Stimulated activated CD4-positive, alpha-beta T cell treated with anti-CD3 and anti-CD28 coated beads, Interleukin-1b, Interleukin-23, amount 100 ng/mL, for 4 hours (primary cell): ENCODE measurements at places on chromosomes 16 and 17.

DNA sequence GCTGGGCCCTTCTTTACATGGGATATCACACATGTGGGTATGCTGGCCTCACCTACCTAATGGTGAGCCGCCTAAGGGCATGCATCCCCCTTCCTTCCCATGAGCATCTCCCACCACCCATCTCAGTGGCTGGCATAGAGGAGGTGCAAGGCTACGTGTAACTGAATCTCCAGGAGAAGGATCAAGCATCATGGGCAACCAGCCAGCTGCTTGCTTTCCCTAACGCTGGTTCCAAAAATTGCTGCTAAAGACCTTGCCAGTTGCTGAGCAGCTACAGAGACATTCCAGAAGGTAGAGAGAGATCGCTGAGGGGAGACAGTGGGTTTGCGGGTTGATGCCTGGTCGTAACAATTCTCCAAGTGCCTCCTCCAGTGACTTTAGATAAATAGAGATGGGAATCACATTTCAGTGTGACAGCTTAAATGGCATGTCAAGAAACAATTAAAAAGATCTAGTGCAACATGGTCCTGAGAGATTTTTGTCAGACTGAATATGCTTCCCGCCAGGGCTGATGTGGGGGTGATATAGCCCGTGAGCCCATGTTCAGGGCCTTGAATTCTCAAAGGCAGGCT lies 378.4 kb upstream of the CDH5 start:
- no peak for DNase-seq

DNA sequence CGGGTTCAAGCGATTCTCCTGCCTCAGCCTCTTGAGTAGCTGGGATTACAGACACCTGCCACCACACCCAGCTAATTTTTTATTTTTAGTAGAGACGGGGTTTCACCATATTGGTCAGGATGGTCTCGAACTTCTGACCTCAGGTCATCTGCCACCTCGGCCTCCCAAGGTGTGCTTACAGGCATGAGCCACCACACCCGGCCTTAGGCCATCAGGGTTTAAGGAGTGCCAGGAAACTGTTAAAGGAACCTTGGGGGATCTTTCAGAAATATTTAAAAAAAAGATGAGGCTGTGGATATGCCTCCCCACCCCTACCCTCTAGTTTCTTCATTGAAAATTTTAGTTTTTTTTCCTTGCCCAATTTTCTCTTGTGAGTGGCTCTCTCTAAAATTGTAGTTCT lies 31.4 kb upstream of the UBE2G1 start:
- no peak for DNase-seq

- no peak for DNase-seq
Measured at GRCh38 chr16:23357761-23358290, 55.7 kb downstream of the SCNN1B start.

DNA sequence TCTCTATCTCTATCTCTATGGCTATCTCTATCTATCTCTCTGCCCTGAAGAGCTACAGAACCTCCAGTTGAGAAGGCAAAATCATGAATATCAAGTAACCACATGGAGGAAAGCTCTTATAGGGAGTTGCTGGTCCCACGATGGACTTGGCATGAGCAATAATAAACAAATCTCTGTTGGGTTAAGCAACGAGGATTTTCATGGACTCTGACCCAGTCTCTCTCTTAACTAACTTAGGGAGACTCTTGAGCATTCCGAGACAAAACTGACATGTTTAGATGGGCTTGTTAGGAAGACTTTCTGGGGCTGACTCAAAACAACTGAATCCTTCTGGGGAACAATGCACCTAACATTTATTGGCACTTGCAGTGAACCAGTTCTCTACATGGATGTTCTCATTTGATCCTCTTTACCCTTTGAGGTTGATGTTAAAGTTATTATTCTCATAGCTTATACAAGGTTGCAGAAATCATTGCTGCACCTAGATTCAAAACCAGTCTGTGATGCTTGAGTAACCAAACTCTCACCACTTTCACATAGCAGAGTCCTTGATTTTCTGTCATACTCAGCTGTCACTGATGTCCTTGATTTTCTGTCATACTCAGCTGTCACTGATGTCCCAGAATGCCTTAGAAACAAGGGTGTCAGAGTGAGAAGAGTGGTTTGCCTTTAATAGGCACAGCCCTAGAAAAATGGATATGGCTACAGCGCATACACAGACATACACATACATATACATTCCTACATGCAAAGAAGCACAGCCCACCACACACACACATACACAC lies 354.6 kb upstream of the MAF start:
- no peak for DNase-seq

- DNase-seq, result no peak
Measured at GRCh38 chr16:12837291-12837690, 33.6 kb upstream of the CPPED1 start.

DNA sequence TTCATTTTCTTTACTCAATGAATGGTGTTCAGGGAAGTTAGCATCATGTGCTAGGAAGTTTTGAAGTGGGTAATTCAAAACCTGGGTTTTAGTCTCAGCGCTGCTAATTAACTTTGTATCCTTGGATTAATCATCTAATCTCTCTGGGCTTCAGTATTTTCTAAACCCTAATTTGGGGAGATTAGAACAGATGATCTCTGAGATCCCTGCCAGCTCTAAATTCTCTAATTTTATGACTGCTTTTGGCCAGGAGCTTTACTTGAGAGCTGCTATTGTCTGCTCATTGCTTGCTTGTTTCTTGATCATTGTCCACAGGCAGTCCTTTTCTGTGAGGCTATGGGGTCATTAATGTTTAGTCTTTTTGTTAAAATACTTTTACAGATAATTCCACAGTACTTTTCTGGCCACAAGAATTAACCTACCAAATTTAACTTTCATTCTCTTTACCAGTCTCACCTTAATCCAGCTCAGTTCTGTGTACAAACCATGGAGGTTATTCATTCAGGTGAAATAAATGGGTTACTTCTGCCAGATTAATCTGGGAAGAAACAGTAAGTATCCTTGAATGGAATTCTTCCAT lies 28.4 kb upstream of the VWA3A start:
- DNase-seq, result no peak

GRCh38 chr17:65219124-65219523 lies 82.0 kb downstream of the RGS9 start:
- DNase-seq, result no peak

- DNase-seq, result no peak
Measured at GRCh38 chr17:28346746-28347246, 10.5 kb downstream of the POLDIP2 start.

DNA sequence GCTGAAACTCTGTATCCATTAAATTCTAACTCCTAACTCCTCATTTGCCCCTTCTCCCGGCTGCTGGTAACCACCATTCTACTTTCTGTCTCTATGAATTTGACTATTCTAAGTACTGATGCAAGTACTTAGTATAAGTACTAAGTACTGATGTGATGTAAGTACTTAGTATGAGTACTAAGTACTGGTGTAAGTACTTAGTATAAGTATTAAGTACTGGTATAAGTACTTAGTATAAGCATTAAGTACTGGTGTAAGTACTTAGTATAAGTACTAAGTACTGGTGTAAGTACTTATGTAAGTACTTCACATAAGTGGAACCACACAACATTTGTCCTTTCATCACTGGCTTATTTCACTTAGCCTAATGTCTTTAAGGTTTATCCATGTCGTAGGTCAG lies 32.3 kb upstream of the PRKCA start:
- DNase-seq, result no peak
